ENCODE measurements at places on chromosomes 7 and 10.
A peak's percentile ranks its signal among the peaks of the same experiment; 100 is the strongest.

GRCh38 chr10:113167702-113168101, 217.7 kb downstream of the TCF7L2 start:
- no peak for DNase-seq

DNA sequence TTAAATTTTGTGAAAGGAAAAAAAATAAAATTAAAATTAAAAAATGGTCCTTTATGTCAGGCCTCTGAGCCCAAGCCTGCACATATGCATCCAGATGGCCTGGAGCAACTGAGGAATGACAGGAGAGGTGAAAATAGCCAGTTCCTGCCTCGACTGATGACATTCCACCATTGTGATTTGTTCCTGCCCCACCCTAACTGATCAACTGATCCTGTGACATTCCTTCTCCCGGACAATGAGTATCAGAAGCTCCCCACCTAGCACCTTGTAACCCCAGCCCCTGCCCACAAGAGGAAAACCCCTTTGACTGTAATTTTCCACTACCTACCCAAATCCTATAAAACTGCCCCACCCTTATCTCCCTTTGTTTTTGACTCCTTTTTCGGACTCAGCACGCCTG, 972.2 kb upstream of the GHITM start:
- no peak for DNase-seq

GRCh38 chr10:75865413-75866299, 434.2 kb downstream of the LRMDA start:
- no peak for DNase-seq

DNA sequence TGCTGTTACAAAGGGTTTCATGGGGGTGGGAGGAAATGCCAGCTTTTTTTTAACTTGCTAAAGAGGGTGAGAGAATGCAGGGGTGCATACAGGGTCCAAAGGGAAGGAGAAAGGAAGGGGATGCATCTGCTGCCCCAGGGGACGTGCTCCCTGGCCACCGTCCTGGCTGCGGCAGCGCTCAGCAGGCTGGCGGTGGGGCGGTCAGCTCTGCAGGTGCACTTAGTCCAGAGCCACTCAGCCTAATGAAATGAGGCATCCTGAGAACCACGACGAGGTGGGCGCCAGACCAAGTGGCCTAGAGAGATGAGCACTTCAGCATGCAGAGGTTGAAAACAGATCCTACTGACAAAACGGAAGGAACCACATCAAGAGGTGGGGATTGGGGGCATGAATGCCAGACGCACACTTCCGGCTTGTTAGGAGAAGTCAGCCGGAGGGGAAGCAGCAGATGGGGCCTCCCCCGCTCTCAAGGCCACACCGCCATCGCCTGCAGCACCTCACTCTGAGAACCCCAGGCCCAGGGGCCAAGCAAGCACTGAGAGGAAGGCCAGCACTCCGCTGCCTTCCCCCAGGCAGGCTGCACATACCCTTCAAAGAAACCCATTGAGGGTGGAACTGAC, 94.5 kb downstream of the MAD1L1 start:
- peak; percentile 26 for DNase-seq

GRCh38 chr7:144812379-144813283, 23.2 kb downstream of the TPK1 start:
- peak; percentile 20 for DNase-seq

DNA sequence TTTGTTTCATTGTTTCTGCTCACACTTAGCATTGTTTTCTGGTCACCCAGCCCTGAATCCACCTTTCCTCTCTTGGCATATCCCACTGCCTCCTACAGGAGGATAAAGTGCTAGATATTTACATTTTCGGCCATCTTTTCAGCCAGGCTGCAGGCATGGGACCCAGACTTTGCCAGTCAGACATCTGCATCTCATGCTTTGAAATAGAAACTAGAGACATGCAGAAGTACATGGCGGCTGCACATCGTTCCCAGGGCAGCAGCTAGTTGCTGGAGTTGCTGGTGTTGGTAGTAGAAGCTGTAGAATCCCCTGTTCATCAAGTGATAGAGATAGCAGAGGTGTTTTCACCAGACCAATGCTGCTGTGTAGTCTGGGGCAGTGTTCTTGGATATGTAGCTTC, 18.7 kb downstream of the STAMBPL1 start:
- DNase-seq: no peak

GRCh38 chr7:91292506-91292905, 28.3 kb downstream of the FZD1 start:
- no peak for DNase-seq

Measured in stimulated activated CD4-positive, alpha-beta T cell treated with anti-CD3 and anti-CD28 coated beads, Interleukin-1b, Interleukin-23, amount 100 ng/mL, for 4 hours (primary cell).